ENCODE measurements at places on chromosomes 6 and 20.

DNA sequence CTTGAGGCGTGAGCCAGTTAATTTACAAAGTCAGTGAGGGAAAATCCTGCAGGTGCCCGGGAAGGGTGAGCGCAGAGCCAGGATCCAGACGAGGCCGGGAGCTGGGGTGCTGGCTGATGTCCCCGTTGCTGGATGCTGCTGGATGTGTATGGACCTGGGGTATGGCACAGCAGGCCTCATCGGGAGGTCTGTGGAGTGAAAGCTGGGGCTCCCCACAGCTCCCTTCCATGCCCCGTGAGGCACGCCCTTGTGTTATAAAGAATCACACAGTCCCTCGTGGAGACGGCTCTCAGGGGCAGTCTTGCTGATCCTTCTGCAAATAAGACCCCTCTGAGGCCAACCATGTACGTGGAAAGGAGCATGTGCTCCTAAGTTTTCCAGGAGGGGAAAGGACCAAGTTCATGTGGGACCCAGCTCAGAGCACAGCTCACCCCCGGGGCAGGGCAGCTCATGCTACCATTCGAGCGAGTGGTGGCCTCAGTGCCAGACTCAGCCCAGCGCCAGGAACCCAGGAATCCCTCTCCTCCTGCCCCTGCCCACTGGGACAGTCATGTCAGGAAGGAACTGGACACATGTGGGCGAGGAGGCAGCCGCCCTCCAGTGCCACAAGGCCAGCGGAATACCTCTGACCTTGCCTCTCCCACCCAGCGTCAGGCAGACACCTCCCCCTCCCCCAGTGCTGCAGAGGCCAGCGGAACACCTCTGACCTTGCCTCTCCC, 97.5 kb downstream of the CDH4 start:
- no peaks in the 10 kb centered on the region for H3K4me1 ChIP-seq
- no peak overlapping the region for H3K27ac ChIP-seq
- DNase-seq: no peak
- no peaks in the 10 kb centered on the region for H3K36me3 ChIP-seq
- no peak overlapping the region for H3K4me3 ChIP-seq

DNA sequence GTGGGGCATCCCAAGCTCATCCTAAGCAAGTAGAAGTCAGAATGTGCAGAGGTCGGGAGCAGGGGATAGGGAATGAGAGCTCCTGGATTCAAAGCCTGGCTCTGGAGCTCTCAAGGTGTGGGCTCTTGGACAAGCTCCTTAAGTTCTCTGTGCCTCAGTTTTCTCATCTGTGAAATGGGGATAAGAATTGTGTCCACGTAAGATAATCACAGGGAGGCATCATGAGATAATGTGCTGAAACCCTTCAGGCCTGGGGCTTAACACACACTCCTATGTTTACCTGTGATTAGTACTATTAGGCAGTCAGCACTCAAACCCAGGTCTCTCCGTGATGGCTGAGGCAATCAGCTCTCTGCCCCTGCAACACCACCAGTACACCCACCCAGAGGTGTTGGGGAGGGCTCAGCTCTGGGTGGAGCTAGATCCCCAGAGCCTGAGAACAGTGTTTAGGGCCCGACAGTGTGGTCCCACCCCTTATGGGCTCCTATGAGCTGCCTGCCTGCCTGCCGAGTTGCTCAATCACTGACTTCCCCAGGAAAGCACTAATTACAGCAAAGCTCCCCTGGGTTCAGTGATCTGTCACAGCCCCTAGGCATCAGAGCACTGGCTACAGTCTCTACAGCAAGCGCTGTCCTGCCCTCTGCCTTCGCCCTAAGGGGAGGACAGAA, 6.3 kb upstream of the SIRPA start:
- H3K27ac ChIP-seq: no peak overlapping the region
- H3K4me1 ChIP-seq: peaks cover 1% of the 10 kb centered on the region
- no peaks in the 10 kb centered on the region for H3K36me3 ChIP-seq
- no peak overlapping the region for H3K4me3 ChIP-seq
- no peaks in the 10 kb centered on the region for H3K27me3 ChIP-seq

DNA sequence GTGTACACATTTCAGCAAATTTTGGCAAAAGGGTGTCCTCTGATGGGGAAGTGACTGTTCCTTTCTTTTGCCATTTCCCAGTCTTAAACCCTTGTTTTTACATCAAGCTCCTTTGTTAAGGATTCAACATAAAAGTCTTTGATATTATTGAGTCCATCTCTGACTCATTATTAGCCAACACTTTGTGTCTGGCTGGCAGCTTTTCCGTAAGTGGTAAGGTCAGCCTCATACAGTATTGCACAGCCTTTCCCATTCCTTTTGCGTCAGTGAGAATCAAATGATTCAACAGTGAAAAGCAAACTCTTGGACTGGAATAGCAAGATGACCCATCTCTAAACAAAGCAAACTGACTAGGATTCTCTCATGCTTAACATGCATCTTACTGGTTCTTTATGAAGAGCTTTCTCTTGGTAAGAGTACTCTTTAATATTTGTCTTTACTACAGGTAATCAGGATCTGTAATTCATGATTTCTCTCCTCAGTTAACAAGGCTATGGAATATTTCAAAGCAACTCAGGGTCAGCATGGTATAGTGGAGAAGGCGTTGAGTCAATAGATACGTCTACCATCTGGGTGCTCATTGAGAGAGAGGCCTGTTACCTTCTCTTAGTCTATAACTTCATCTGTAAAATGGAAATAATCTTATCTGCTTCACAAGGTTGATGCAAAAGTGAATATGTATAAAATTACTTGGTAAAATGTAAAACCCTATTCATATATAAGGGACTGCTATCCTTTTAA, 183.6 kb downstream of the PRL start:
- peak overlapping the region; percentile 62 for H3K27ac ChIP-seq
- no peaks in the 10 kb centered on the region for H3K36me3 ChIP-seq
- DNase-seq: peak; percentile 68
- peaks cover 4% of the 10 kb centered on the region for H3K4me1 ChIP-seq

DNA sequence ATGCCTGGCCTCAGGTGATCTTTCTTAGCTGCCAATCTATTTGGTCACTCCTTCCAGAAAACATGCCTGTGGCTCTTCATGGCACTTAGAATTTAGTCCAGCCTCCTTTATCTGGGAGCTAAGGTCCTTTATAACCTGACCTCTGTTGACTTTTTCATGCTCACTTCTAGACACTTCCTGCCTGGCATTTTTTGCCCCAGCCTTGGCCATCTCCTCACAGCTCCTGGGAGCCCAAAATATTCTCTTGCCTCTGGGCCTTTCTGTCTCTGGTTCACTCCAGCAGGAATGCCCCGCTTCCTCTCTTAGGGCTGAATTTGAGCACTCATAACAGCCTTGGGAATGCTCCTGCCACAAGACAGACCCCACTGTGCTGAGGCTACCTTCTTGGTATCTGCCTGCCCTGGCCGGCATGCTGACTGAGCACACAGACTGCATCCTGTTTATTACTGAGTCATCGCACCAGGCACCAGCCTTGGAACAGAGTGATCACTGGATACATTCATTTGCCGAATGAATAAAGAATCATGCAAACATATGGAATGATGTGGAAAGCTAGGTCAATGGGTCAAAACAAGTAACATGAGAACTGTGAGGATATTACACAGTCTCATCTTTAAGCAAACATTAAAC, 5.8 kb upstream of the EEF1E1 start:
- no peak overlapping the region for H3K27ac ChIP-seq
- no peak overlapping the region for H3K4me3 ChIP-seq
- H3K4me1 ChIP-seq: no peaks in the 10 kb centered on the region

GRCh38 chr6:158573542-158573931, 13.6 kb downstream of the TMEM181 start:
- DNase-seq: no peak
- H3K36me3 ChIP-seq: no peaks in the 10 kb centered on the region
- H3K4me3 ChIP-seq: no peak overlapping the region
- H3K27me3 ChIP-seq: no peaks in the 10 kb centered on the region
- no peak overlapping the region for H3K27ac ChIP-seq

GRCh38 chr6:34580707-34581560, 24.8 kb upstream of the SPDEF start:
- H3K4me1 ChIP-seq: peaks cover 5% of the 10 kb centered on the region
- H3K27me3 ChIP-seq: no peaks in the 10 kb centered on the region
- DNase-seq: peak; percentile 77
- H3K27ac ChIP-seq: no peak overlapping the region
- H3K36me3 ChIP-seq: no peaks in the 10 kb centered on the region

DNA sequence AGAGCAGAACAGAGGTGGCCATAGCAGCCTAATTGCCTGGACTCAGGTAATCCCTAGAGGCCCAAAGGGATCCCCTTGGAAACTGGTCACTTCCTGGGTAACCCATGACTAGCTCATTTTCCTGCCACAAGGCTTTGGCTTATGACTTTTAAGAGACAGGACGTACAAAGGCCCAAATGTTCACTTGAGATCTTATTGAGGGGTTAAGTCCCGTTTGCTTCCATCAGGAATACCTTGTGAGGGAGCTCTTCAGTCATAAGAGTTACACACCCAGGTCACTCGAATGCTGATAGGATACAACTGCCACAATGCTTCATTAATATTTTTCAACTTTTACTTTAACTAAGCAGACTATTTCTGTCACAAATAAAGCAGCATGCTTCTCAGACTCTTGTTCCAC, 51.7 kb downstream of the TMEM170B start:
- no peak overlapping the region for H3K27ac ChIP-seq
- H3K27me3 ChIP-seq: no peaks in the 10 kb centered on the region
- H3K4me3 ChIP-seq: no peak overlapping the region
- peaks cover 11% of the 10 kb centered on the region for H3K4me1 ChIP-seq
- no peaks in the 10 kb centered on the region for H3K36me3 ChIP-seq
